Hepatocyte (in vitro differentiated cells): ENCODE measurements at places on chromosomes 3 and 15.

- no peak for DNase-seq
Observed at GRCh38 chr15:87686339-87686738, 570.2 kb downstream of the NTRK3 start.

DNA sequence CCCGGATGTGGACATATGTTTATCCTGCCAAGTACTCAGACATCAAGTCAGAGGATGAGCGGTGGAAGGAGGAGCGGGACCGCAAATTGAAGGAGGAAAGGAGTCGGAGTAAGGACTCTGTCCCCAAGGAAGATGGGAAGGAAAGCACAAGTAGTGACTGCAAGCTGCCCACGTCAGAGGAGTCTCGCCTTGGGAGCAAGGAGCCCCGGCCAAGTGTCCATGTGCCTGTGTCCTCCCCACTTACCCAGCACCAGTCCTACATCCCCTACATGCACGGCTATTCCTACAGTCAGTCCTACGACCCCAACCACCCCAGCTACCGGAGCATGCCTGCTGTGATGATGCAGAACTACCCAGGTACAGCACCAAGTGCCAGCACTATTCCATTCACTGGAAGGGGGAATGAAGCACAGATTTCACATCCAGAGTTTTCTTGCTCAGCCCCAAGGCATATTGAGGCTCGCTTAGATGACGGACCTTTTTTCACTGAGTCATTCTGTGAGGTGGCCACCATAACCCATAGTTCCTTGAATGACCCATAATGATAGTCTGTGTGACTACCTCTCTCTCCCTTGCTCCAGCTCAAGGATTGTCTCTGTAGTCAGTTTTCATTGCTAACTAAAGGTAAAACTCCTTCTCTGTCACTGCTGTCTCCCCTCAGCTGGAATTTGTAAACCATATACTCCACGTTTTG, 97.1 kb downstream of the RBPMS2 start:
- no peak for DNase-seq

GRCh38 chr15:22855791-22856190, 17.3 kb downstream of the NIPA2 start:
- no peak for DNase-seq

DNA sequence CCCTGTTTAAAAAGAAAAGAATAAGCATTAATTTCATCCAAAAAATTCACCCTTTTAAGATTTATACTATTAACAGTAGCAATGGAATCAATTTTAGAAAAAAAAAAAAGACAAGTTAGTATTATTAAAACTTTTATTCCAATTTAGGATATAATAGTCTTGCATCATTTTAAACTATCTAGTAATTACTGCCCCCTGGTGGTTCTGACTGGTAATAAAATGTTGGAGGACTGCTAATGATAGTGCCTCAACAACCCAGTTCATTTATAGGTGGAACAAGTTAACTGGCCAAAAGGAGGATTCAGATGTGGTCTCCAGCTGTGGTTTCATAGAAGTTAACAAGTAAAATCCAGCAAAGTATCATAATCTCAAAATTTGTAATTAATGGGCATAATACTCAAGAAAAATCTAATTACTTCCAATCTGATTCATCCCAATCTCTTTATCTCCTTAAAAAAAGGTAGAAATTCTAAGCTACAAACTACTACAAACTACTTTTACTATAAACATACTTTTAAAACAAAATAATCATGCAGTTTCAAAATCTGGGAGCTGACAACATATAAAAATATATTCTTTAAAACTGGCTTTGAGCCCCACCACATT, 30.7 kb upstream of the WDR49 start:
- peak; percentile 82 for DNase-seq
